Spinal cord (tissue), 10 donors: ENCODE measurements at places on chromosomes 5 and 9. TPM values are rescaled to one million over a fixed set of nuclear protein-coding genes. Genes with fewer than 3 reads are reported as not detected.

DNA sequence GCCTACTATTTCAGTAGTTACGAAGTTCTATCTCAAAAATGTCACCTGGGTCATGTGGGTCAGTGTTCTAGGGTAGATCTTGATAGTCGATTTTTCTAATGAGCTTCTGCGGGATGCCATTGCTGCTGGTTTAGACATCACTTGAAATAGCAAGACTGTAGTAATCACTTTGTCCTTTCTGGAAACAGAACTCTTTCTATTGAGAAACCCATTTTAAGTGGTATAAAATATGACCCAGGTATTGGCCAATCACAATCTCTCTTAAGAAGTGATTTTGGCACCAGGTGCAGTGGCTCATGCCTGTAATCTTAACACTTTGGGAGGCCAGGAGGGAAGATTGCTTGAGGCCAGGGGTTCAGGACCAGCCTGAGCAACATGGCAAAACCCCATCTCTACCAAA, 17.6 kb downstream of the ARRDC3 start:
- no peak for DNase-seq

The MEGF10 gene
- polyA plus RNA-seq: 18.5 TPM

The ABHD17B gene
- 42.2 TPM for polyA plus RNA-seq

DNA sequence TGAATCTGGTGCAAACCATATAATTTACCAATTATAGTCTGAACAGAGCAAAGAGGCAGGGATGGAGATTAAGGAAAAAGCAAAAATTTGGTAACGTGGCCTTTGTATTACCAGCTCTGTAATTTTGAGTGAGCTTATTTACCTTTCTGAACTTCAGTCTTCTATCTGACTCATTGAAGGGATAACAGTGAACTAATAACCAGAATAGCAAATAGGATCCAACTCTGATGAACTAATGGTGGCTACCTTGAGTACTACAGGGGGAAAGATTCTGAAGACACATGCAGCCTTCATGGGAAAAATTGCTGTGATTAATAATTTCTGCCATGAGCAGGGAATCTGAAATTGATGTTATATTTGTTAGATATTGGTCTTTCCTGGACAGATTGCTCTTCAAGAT, 23.0 kb upstream of the LARP1 start:
- DNase-seq: no peak

- no peak for DNase-seq
Observed at GRCh38 chr5:40381676-40382363, 297.9 kb upstream of the PTGER4 start.

The ADGRV1 gene
- polyA plus RNA-seq: 101 TPM

GRCh38 chr5:71782393-71782770, 63.3 kb downstream of the CARTPT start:
- no peak for DNase-seq
